ENCODE measurements at places on chromosomes 5 and 9.

- no peak for DNase-seq
Measured at GRCh38 chr5:62982348-62982747, 403.7 kb downstream of the LRRC70 start.

DNA sequence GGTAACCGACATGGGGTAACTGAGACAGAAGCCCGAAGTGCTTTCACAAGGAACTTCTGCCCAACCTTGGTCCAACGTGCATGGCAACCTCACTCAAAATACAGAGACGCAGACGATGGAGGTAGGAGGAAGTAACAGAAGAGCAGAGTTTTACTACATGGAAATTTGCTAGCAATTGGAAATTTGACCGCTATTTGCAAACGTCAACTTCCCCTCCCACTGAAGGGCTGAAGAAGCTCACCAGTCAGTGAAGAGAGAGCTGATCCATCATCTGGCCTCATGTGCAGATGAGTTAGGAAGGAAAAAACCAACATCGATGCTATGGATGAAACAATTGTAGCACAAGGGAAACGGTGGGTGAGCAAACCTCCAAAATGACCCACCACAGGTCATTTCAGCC lies 196.7 kb downstream of the RGS3 start:
- DNase-seq = no peak

- peak; percentile 67 for DNase-seq
Measured at GRCh38 chr5:33369485-33370465, 71.0 kb upstream of the TARS1 start.

DNA sequence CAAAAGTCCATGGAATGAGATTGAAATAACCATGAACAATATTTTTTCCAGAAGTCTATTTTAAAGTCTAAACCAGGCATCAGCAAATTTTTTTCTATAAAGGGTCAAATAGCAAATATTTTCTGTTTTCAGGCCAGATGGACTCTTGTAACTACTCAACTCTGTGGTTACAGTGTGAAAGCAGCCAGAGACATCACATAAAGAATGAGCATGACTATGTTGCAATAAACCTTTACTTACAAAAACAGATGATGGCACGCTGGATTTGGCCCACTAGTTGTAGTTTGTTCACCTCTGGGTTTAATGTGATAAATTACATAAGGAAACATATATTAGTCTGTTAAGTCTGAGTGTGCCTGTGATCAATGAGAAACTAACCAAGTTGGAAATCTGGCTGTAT lies 319.2 kb downstream of the TRPM3 start:
- DNase-seq = peak; percentile 1

GRCh38 chr5:177403792-177404640 lies 3.6 kb upstream of the PFN3 start:
- no peak for DNase-seq

GRCh38 chr5:137352095-137352494 lies 147.0 kb downstream of the SPOCK1 start:
- no peak for DNase-seq
